ENCODE measurements at places on chromosomes 11 and 22.

DNA sequence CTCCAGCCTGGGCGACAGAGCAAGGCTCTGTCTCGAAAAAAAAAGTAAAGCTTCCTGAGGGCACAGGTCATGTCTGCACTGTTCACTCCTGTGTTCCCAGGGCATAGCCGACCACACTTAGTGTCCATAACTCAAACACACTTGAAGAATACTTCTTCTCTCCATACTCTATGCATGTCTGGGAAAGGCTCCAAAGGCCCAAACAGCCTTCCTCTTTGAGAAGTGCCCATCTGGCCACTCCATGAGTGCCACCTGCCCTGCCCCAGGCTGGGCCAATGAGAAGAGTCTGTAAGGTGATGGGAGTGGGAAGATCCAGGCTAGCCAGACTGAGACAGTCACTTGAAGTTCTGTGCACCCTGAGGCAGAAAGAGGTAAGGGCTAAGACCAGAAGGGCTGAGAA is 24.7 kb downstream of the DGCR2 start:
- no peak for DNase-seq

GRCh38 chr11:128095466-128095981 is 491.8 kb downstream of the ETS1 start:
- DNase-seq, result no peak

GRCh38 chr11:35324981-35325380 is 94.4 kb downstream of the SLC1A2 start:
- no peak for DNase-seq

- DNase-seq, result peak; percentile 91
These were observed at the start of gene ARL2 for GRCh38 chr11:65013888-65014725. ARL2 (plus strand) TSS chr11:65014160; CDS start chr11:65014208, 48 bp downstream.

GRCh38 chr11:2547806-2548205 is 103.0 kb downstream of the KCNQ1 start:
- no peak for DNase-seq

DNA sequence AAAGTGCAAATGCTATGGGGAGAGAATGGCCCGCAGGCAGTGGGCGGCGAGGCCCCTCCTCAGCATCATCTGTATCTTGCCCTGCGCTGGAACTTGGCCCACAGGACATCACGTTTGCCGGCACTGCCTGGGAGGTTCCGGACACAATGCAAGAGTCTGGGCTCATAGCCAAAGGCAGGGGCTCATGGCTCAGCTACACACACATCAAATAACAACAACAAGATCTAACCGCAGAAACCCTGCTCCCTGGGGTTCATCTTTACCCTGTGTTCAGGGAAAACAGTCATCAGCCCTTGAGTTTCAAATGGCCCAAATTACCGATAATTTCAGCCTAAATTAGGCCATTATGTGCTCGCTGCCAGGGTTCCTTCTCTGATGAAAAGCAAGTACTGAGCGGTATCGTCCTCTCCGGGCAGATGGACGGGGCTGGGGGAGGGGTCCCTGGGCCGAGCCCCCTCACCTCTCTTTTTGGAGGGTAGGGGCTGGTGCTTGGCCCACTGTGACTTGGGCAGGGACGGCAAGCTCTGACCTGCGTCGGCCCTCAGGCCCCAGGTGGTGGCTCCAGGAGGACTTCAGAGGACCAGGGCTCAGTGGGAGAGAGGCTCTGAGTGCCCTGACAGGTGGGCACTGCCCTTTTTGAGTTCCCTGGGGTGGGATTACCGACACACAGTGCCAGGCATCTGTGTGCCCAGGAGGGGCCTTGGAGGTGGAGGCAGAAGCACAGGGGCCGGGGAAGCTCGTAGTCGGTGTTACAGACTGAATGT is 25.0 kb upstream of the GAL start:
- peak; percentile 96 for DNase-seq

DNA sequence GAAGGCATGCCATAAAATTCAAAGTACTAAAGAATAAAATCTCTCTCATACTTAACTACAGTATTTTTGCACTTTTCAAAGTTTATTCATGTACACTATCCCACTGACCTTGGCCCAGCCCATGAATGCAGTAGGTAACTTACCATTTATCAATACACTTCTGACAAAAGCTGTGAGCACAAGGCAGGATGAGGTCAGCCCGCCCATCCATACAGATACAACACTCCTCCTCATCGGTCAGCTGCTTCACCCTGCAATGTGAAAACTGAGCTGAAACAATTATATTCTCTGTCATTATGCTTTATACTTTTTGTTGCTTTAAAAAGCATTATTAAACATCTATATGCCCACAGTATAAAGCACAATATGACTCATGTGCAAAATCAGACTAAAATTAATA is 22.1 kb downstream of the RNF141 start:
- no peak for DNase-seq

GRCh38 chr11:10303558-10304363 is 1.1 kb upstream of the ADM start:
- peak; percentile 54 for DNase-seq

- no peak for DNase-seq
These were observed 94.5 kb upstream of the BLID start for GRCh38 chr11:122210367-122210997.

GRCh38 chr11:101584655-101585054 is 848 bp upstream of the TRPC6 start:
- DNase-seq, result no peak

DNA sequence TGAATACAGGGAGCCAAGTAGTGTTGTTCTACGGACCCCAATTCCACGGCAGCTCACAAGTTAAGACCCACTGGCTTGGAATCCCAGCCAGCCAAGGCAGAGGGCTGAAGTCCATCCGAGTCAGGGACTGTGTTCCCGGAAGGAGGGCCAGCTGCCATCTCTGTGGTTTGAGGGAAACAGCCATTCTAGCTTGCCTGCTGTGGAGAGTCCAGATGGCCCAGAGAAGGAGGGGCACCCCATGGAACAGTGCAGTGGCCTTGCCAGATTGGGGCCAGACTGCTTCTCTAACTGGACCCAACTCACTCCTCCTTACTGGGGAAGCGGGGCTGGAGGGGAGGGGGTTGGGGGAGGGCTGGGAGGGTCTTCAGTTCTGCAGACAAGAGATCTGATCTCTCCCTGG is 156.4 kb downstream of the FAM181B start:
- DNase-seq, result no peak

- DNase-seq, result no peak
These were observed 59.0 kb downstream of the LRP5 start for GRCh38 chr11:68371171-68372041.

- peak; percentile 13 for DNase-seq
These were observed at the start of gene DKK3 for GRCh38 chr11:12007769-12008737. DKK3 (minus strand) TSS chr11:12008626; CDS start chr11:12008582, 44 bp downstream.

DNA sequence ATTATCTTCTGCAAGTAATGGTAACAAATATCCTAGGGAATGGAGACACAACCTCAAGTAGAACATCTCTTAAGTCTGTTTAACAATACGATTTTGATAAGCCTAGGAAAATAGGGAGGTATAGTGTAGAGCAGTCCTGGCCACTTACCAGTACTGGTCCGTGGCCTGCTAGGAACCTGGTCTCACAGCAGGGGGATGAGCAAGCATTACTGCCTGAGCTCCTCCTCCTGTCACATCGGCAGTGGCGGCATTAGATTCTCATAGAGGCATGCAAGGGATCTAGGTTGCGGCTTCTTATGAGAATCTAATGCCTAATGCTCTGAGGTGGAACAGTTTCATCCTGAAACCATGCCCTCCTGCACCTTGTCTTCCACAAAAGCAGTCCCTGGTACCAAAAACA is 4.4 kb downstream of the OR51V1 start:
- DNase-seq, result no peak

GRCh38 chr11:27830206-27830605 is 130.0 kb upstream of the BDNF start:
- no peak for DNase-seq

GRCh38 chr11:25927411-25927953 is 404.4 kb upstream of the ANO3 start:
- no peak for DNase-seq

DNA sequence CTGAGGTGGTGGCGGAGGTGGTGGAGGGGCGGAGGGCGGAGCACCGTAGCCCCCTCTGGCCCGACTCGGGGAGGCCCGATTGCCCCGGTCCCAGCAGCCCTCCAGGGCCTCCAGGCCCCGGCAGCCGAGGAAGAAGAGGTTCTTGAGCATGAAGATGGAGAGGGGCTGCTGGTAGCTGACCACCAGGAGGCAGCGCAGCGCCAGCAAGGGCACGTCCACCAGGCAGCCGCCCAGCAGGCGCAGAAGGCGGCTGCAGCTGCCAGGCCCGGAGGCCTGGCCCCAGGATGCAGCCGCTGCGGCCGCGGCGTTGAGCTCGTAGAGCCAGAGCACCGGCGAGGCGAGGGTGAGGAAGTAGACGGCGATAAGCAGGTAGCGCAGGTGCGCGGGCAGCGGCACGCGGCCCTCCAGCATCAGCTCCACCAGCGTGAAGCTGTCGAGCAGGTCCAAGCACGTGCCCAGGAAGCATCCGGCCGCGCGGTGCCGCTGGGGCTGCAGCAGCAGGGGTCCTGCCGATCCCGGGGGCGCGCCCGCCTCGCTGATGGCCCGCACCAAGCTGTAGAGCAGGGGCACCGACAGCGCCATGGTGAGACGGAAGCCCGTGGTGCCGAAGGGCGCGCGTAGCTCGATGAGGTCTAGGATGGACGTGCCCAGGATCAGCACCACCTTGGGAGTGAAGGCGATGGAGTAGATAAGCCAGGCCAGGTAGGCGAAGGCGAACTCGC is 1.5 kb downstream of the TMEM121B start:
- DNase-seq, result no peak

DNA sequence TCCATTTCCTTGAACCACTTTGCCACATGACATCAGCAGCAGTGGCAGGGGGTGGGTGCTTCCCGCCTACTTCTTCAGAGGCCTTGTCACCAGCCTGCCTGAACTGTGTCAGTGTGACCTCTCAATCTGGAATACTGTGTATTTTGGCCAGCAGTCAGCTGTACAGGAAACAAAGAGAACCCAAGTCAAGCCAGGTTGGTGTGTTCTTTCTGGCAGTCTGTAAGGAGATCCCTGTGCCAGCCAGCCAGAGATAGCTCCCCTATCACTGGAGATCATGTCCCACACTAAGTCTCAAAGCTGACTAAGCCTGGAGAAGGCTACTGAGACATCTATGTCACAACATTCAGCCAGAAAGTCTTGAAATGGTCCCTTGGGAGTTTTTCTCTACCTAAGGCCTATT is 142.1 kb downstream of the TRPC6 start:
- no peak for DNase-seq

- DNase-seq, result no peak
These were observed 62.0 kb downstream of the TBC1D22A start for GRCh38 chr22:46824344-46824909.

DNA sequence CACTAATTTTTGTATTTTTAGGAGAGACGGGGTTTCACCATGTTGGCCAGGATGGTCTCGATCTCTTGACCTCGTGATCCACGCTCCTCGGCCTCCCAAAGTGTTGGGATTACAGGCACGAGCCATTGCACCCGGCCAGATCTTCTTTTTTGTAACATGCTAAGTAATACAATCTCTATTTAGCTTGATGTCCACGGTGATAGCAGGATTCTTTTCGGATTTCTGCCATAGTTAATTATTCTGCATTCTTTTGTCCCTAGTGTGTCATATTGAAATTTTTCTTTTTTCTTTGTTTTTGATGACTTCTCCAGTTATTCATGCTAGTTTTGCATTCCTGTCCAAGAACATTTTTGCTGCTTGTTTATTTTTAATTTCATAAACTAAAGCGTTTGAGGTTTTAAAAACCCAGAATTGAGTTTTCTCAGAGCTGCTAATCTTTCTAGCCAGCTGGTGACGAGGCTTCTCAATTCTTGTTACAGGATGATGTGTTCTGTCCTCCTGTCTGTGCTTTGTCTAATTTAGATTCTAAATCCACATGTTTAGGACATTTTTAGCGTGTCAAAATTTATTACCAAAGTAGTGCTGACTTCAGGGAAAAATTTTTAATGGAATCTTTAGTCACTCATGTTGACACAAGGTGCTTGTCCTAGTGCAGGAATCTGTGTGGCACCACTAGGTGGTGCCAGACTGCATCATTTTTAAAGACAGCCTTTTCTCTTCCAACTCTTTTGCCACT is 21.8 kb downstream of the NF2 start:
- peak; percentile 19 for DNase-seq

- DNase-seq, result no peak
These were observed 37.5 kb downstream of the RBFOX2 start for GRCh38 chr22:35991168-35991567.

DNA sequence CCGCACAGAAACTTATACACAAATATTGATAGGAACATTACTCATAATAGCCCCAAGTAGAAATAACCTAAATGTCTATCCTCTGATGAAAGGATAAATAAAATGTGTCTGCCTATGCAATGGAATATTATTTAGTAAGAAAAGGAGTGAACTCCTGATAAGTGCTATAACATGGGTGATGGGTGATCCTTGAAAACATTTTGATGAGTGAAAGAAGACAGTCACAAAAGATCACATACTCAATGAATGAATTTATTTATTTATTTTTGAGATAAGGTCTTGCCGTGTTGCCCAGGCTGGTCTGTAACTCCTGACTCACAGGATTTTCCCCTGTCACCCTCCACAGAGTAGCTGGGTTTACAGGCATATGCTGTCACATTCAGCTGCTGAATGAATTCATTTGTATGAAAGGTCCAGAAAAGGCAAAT is 17.3 kb downstream of the RNF121 start:
- no peak for DNase-seq

- no peak for DNase-seq
These were observed 135.2 kb downstream of the CEP164 start for GRCh38 chr11:117462864-117463247.

- DNase-seq, result no peak
These were observed 13.2 kb downstream of the MMP3 start for GRCh38 chr11:102830001-102830727.

DNA sequence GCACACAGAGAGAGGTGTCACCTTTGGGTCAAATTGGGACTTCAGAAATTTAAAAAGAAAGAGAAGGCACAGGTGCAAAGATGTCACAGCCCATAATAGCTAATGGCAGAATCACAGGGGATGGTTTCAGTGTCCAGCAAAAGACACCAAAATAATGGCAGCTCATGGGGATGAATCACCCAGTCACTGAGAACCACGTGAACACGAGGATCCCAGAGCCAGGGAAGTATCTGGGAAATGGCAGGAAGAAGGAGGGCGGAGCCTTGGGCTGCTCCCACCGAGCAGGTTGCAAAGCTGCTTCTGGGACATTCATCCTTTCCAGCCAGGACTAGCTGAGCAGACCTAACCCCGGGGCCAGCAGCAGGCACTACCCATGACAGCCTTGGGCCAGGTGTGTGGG is 45.6 kb downstream of the TRMU start:
- no peak for DNase-seq

- no peak for DNase-seq
These were observed 83.3 kb downstream of the MYEOV start for GRCh38 chr11:69377029-69377952.

GRCh38 chr11:1211838-1212237 is 11.0 kb upstream of the MUC5B start:
- DNase-seq, result no peak

- peak; percentile 3 for DNase-seq
These were observed 253.7 kb upstream of the CHORDC1 start for GRCh38 chr11:90476442-90477007.

GRCh38 chr11:396948-397548 is 3.0 kb downstream of the PKP3 start:
- peak; percentile 28 for DNase-seq

GRCh38 chr22:23119494-23120414 is 22.0 kb downstream of the RSPH14 start:
- no peak for DNase-seq

- DNase-seq, result peak; percentile 66
These were observed 111.7 kb downstream of the TEAD1 start for GRCh38 chr11:12785901-12786300.

- no peak for DNase-seq
These were observed 160.4 kb downstream of the INSC start for GRCh38 chr11:15275141-15275540.

GRCh38 chr22:27152033-27152432 is 494.6 kb downstream of the MIAT start:
- no peak for DNase-seq

GRCh38 chr22:20091690-20092476 is 11.8 kb downstream of the DGCR8 start:
- DNase-seq, result no peak
